Activated T-cell treated with anti-CD3 and anti-CD28 coated beads, Interleukin-2, amount 50 U/mL, for 4 hours (primary cell): ENCODE measurements at places on chromosomes 5 and 9. TPM values are rescaled to one million over a fixed set of nuclear protein-coding genes. Genes with fewer than 3 reads are reported as not detected.

DNA sequence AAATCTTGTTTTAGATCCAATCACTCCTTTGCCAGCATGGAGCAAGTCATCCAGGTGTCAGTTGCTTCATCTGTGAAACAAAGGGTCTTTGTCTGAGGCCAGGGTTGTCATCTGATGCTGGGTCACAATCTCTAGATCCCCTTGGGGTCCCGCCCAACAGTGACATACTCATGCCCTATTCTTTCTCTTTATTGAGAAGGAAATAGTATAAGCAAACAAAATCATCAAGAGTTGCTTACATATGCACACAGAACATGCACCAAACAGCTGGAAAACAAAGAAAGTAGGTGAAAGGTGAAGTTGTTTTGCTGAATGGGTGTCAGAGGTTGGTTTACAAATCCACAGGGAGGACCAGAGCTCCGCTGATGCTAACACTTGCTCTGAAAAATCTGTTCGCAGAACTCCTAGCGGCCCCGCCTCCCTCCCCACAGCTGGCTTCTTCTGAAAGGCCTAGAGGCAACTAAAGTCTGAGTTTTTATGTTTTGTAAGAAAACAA lies 106.1 kb upstream of the SLC44A1 start:
- DNase-seq, result no peak

DNA sequence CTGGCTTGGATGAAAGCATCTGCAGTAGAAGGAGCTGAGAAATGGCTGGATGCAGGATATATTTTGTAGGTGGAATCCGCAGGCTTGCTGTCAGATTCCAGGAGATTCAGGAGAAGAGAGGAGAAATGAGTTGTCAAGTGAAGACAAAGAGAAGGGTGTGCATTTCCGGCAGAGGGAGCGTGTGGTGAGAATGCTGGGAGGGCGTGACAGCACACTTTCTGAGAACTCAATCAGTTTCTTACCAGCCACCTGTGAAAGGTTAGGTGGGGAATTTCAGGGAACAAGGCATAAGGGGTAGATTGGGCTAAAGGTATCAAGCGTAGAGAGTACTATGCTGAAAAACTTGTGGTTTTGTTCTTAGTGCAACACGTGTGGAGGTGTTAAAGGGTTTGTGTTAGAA lies 199.3 kb upstream of the ANKH start:
- no peak for DNase-seq

DNA sequence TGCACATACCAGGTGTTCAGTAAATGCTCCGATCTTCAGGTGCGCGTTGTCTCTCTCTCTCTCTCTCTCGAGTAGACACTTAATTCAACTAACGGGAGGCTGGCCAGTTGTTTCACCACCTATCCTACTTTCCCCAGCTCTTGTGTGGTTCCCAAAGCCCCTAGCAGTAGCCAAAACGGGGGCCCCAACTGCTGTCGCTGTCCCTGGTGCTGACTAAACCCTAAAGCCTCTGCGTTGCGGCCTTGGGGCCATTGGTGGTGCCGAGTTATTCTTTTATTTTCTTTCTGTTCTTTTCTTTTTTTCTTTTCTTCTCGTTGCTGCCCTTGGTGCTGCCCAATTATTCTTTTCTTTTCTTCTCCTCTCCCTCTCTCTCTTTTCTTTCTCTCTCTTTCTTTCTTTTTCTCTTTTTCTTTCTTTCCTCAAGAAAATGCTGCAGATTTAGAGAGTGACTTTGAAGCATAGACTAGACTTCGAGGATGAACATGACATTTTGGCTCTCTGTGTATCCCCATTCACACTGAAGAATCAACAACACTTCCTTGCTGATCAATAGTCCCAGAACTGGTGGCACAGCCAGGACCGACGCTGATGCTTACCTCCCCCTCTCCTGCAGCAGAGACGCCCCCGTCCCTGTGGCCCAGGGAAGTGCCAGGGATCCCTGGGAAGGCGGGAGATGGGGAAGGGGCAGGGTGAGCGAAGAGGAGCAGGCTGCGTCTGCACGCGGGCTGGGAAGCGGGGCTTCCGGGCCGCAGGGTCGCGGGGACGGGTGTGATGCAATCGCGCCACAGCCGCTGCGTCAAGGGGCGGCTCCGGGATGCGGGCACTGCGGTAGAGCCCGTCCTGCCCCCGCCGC lies at the start of gene FBLL1:
Gene FBLL1, plus strand, starts transcription at position 785 of the 853 bp plus-strand sequence. CDS start 200 bp downstream, outside the sequence.
- DNase-seq, result no peak

DNA sequence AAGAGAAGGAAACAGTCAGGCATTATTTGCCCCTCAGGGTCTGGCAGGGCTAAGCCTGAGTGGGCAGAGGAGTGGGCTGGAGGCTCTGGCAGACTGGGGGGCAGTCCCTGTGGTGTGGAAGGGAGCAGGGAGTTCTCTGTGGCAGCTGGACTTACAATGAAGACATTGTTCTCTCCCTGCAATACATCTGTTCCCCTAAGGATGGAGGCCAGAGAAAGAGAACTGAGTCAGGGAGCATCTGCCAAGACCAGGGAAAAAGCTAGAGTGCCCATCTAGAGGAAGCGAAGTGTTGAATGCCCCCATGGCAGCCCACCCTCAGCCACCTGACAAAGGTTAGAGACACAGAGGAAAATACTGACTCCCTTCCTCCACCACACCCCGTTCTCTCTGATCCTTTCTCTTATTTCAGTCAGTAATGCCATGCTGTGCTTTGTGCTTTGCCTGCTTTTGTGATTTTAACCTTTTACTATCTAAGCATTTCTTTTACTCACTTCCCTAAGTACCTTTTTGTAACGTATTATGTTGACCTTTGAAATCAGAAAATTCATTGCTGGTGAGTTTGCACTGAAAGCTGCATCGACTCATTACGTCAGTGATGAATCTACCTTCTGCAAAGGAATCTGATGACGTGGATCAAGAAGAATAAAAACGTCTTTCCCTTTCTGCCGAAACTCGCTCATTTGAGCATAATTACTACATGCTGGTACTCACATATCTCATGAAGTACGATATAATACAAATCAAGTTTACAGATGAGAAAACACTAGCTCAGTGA lies 76.0 kb downstream of the ACTL7B start:
- DNase-seq, result no peak

Gene C9orf152
- not detected for total RNA-seq

- DNase-seq, result no peak
Observed at GRCh38 chr9:106324053-106324585, 538.8 kb upstream of the ZNF462 start.

DNA sequence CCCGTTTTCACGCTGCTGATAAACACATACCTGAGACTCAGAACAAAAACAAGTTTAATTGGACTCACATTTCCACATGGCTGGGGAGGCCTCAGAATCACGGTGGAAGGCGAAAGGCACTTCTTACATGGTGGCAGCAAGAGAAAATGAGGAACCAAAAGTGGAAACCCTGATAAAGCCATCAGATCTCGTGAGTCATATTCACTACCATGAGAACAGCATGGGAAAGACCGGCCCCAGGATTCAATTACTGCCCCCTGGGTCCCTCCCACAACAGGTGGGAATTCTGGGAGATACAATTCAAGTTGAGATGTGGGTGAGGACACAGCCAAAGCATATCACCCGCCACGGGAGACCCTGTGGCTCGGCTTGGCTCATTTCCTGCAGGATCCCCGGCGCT lies 20.2 kb downstream of the EXD3 start:
- no peak for DNase-seq

DNA sequence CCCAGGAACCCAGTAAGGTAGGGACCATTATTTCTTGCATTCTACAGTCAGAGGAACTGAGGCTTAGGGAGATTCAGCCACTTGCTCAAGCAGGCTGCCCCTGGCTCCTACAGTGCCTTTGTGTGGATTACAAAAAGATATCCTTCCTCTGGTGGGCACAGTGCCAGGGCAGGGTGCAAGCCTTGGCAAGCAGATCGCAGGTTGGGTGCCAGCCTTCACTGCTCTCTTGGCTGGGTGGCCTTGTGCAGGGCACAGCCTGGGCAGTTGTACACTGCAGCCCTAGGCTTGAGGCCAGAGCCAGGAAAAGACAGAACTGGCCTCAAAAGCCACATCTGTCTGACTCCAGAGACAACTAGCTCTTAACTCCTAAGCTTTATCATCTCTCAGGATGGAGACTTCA lies 15.0 kb downstream of the DOCK2 start:
- DNase-seq, result no peak

GRCh38 chr9:22722492-22722891 lies 275.9 kb downstream of the DMRTA1 start:
- no peak for DNase-seq

Gene KIAA1958
- total RNA-seq, result 6.7 TPM

Gene RNF180
- not detected for total RNA-seq

GRCh38 chr5:59058969-59059687 lies 476.3 kb downstream of the RAB3C start:
- no peak for DNase-seq

Gene FOXD4
- total RNA-seq, result not detected

DNA sequence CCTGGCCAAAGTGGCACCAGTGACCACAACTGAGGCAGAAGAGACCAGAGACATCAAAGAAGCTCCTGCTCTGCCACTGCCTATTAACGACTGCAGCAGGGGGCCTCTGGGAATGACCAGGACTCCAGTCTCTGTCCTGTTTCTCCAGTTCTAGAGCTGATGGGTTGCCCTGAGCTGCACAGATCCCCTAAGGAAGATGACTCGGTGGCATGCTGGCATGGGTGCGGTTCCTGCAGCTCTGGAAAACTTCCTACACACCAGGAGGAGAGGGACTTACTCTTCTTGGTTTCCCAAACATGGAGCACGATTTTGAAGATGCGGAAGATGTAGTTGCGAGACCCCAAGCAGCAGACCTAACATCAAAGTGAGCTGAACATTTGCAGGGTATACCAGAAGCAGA lies 2.7 kb downstream of the SLIT3 start:
- no peak for DNase-seq

- no peak for DNase-seq
Observed at GRCh38 chr9:86675805-86676204, 271.5 kb downstream of the GAS1 start.

Gene ATP10B
- 0.15 TPM for total RNA-seq

DNA sequence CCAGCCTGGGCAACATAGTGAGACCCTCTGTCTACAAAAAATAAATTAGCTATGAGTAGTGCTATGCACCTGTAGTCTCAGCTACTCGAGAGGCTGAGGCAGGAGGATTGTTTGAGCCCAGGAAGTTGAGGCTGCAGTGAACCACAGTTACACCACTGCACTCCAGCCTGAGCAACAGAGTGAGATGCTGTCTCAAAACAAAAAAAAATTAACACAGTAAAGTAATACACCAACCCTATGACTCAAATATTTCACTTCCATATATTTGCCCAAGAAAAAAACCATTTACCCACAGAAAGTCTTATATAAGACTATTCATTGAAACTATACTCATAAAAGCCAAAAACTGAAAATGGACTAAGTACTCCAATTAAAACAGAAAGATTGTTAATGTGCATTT lies 16.2 kb downstream of the SMIM23 start:
- no peak for DNase-seq

DNA sequence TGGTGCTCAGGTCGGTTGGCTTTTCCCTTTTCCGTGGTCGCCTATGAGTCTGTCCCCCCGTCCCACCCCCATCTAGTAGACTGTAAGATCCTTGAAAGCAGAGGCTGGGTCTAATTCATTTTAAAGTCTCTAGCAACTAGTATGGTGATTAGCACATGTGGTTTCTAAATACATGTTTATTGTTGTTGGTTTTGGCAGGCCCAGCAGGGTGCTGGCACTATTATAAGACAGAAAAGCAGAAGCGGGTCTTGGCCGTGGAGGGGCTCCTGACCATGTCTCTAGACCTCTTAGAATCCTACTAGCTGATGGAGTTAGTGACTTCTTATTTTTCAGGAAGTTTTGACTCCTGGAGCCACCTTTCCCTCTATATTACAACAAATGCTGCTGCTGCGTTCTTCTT lies 61.5 kb upstream of the TNFSF8 start:
- no peak for DNase-seq

DNA sequence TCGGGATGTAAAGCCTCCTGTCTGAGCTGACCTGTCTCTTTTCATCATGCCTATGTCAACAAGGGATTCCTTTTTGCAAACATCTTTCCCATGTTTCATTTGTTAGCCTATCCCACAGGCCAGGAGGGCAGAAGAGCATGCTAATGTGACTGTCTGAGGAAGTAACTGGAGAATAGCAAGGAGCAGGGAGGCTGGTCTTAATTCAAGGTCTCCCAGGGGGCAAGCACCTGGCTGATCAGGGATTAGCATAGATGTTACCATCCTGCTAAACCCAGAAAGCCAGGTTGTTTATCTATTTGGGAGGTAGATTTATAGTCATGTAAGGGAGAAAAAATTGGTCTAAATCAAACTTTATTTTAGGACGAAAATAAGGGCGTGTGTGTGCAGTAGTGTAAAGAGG lies 36.7 kb upstream of the MAP1B start:
- DNase-seq, result no peak

Gene MIGA2
- 46.6 TPM for total RNA-seq

Gene AGPAT2
- 11.7 TPM for total RNA-seq

- DNase-seq, result no peak
Observed at GRCh38 chr9:83448626-83449025, 89.6 kb downstream of the FRMD3 start.

Gene JAK2
- total RNA-seq, result 39.9 TPM

DNA sequence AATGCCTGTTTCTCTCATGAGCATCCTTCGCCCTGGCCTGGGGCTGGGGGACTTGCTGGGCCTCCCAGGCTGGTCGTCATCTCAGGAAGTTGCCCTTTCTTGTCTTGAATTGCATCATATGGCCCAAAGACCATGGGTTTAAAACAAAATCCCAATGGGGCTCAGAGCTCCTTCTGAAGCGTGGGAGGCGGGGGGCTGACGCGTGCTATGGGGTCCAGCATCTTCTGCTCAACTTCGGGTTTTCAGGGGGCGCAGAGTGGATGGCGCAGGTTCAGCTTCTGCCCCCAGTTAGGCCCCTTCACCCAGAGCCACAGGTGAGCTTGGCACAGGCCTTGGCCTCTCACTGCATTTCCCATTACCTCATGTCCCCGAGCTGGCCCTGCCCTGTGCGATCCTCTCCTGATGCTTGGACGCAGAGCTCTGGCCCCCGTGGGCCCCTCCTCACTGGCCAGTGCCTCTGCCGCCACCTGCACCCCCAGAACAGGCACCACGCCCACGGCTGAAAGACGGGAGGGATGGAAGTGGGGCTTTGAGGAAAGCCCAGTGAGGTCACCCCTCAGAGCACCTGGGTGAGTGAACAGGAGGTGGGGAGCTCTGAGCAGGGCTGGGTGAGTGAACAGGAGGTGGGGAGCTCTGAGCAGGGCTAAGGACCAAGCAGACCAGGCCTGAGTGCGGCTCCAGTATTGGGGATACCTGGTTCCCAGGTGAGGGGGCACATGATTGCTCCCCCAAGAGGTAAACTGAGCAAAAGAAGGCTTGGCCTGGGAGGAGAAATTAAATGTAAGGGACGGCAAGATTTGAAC lies 56.0 kb downstream of the TRIP13 start:
- DNase-seq, result no peak

- DNase-seq, result no peak
Observed at GRCh38 chr9:120152295-120152694, 427.7 kb downstream of the CDK5RAP2 start.

DNA sequence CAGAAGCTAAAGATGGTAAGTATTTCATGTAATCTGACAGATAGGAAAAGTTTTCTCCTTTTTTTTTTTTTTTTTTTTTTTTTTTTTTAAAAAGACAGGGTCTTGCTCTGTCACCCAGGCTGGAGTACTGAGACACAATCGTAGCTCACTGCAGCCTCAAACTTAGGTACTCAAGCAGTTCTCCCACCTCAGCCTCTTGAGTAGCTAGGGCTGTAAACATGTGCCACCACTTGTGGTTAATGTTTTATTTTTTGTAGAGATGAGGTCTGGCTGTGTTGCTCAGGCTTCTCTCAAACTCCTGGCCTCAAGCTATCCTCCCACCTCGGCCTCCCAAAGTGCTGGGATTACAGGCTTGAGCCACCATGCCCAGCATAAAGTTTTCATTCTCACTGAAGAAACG lies 17.8 kb downstream of the CDK7 start:
- DNase-seq, result no peak
